ENCODE measurements at places on chromosomes 6 and 20.

DNA sequence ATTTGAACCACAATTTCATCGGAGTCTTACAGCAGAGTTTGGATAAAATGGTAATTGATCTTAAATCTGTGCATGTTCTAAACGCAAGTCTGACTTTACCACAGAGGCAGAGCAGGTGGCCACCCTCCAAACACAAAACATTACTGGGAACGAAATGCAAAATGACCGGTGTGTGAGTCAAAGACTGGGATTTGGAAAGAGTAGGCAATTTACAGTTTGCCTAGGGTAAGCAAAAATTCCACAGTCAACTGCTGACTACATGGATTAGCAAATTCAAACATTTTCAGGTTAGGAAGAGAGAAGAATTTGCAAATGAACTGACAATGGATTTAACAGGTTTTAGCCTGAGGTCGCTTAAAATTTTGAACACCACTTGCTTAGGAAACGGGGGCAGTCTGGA lies 444.4 kb downstream of the HDGFL1 start:
- peak; percentile 52 for DNase-seq
- H3K27ac ChIP-seq, result peak overlapping the region; percentile 51
- no peaks in the 10 kb centered on the region for H3K36me3 ChIP-seq
- no peak overlapping the region for H3K4me3 ChIP-seq
- H3K4me1 ChIP-seq, result peaks cover 3% of the 10 kb centered on the region
- no peaks in the 10 kb centered on the region for H3K27me3 ChIP-seq

DNA sequence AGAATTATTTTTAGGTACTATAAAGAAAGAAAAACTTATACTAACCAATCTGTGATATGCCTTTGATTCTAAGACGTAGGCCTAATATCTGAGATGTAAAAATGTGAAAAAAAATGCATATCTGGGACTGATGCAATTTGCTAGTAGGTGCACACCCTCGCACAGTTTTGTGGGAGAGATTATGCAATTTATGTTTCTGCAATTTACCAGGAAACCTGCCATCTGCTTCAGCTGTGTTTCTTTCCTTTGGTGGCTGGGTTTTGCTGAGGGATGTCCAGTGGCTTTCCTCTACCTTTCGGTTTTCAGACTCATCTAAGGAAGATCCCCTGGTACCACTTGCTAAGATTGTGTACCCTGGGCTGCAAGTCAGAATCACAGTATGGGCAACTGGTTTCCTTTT lies 186.9 kb downstream of the ZFP64 start:
- no peak overlapping the region for H3K4me3 ChIP-seq
- H3K27ac ChIP-seq, result no peak overlapping the region
- no peaks in the 10 kb centered on the region for H3K27me3 ChIP-seq
- H3K36me3 ChIP-seq, result no peaks in the 10 kb centered on the region
- DNase-seq, result no peak
- no peaks in the 10 kb centered on the region for H3K4me1 ChIP-seq

DNA sequence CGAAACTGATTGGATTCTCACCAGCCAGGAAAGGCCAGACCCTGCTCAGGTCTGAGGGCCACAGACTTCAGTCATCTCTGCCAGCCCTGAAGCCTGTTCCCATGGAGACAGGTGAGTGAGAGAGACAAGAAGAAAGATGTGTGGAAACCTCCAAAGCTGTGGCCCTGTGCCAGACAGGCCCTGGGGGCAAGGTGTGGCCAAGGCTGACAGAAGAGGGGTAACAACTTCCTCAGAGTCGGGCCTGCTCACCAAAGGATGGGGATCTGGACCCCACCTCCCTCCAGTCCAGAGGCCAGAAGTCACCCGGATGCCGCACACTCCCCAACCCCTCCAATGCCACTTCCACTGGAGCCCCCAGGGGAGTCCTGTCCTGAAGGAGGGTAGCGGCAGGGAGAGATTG lies 73.6 kb downstream of the MDGA1 start:
- no peak for DNase-seq
- no peak overlapping the region for H3K4me3 ChIP-seq
- H3K27me3 ChIP-seq, result no peaks in the 10 kb centered on the region

- H3K4me3 ChIP-seq, result peak overlapping the region; percentile 75
- H3K27me3 ChIP-seq, result no peaks in the 10 kb centered on the region
- H3K4me1 ChIP-seq, result no peaks in the 10 kb centered on the region
- no peaks in the 10 kb centered on the region for H3K36me3 ChIP-seq
- no peak overlapping the region for H3K27ac ChIP-seq
- no peak for DNase-seq
Measured at GRCh38 chr6:147204843-147205311, 660 bp downstream of the STXBP5 start.

- no peaks in the 10 kb centered on the region for H3K27me3 ChIP-seq
- DNase-seq, result no peak
- H3K4me3 ChIP-seq, result no peak overlapping the region
- no peak overlapping the region for H3K27ac ChIP-seq
- H3K36me3 ChIP-seq, result no peaks in the 10 kb centered on the region
Measured at GRCh38 chr20:50654904-50655303, 36.4 kb downstream of the RIPOR3 start.

DNA sequence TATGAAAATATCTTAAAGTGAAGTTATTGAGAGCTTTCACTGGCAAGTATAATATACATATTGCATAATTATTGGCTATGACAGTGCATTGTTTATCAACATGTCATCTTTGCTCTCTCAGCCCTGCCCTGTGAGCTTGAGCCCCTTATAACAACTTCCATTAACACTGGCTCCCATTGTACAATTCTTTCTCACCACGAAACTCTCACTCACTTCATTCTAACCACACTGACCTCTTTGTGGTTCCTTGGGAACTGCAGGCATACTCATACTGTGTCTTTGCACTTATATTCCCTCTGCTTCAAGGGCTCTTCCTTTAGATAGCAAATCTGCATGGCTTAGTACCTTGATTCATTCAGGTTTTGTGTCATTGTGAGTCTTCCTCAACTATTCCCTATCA lies 411.8 kb downstream of the CDKAL1 start:
- no peaks in the 10 kb centered on the region for H3K27me3 ChIP-seq
- peak; percentile 52 for DNase-seq
- H3K36me3 ChIP-seq, result no peaks in the 10 kb centered on the region
- no peak overlapping the region for H3K27ac ChIP-seq

Measured in mesendoderm (in vitro differentiated cells).